ENCODE measurements at places on chromosomes 1 and 21.

DNA sequence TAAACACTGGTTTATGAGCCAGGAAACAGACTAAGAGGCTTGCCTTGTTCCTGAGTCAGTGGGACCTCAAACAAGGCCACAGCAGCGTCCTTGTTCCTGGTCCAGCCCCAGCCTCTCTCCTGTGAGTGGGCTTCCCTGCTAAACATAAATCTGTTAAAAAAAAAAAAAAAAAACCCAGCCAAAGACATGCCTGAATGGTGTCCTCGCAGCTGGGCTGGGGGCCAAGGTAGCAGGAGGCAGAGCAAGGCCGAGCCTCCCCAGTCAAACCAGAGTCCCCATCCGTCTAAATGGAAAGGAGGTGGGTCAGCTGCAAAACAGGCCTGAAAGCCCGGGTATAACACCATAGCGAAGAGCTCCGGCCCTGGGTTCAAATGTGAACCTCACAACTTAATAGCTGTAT is 18.1 kb upstream of the IFFO2 start:
- H3K4me3 ChIP-seq, result no peak overlapping the region
- H3K27me3 ChIP-seq, result peaks cover 15% of the 10 kb centered on the region
- H3K27ac ChIP-seq, result no peak overlapping the region
- H3K36me3 ChIP-seq, result no peaks in the 10 kb centered on the region

- no peak for DNase-seq
- peaks cover 3% of the 10 kb centered on the region for H3K27me3 ChIP-seq
- no peaks in the 10 kb centered on the region for H3K36me3 ChIP-seq
- peaks cover 11% of the 10 kb centered on the region for H3K4me1 ChIP-seq
These were observed 29.6 kb downstream of the RGS5 start for GRCh38 chr1:163173121-163173520.

- no peak overlapping the region for H3K4me3 ChIP-seq
- peak overlapping the region; percentile 72 for H3K27ac ChIP-seq
- DNase-seq, result no peak
- H3K27me3 ChIP-seq, result peaks cover 5% of the 10 kb centered on the region
- H3K36me3 ChIP-seq, result peaks cover 11% of the 10 kb centered on the region
These were observed 48.4 kb upstream of the TNFSF18 start for GRCh38 chr1:173099166-173099565.

- no peak for DNase-seq
- no peaks in the 10 kb centered on the region for H3K36me3 ChIP-seq
- peak within 1 kb of the TSS; percentile 41 for H3K4me3 ChIP-seq
- H3K27ac ChIP-seq, result peak within 1 kb of the TSS; percentile 97
These were observed at the start of gene S100A2 for GRCh38 chr1:153565529-153566374. Gene S100A2 (minus strand): TSS chr1:153565844. CDS start chr1:153563877, 1,967 bp downstream.

All from progenitor cell of endocrine pancreas (in vitro differentiated cells).